Activated B cell treated with CpG ODN at 0.5 μM for 24 hours (primary cell): ENCODE measurements at places on chromosomes 13 and 19. TPM values are rescaled to one million over a fixed set of nuclear protein-coding genes. Genes with fewer than 3 reads are reported as not detected.

The NFIX gene
- total RNA-seq: 2.6 and 2.7 TPM in 2 replicates

DNA sequence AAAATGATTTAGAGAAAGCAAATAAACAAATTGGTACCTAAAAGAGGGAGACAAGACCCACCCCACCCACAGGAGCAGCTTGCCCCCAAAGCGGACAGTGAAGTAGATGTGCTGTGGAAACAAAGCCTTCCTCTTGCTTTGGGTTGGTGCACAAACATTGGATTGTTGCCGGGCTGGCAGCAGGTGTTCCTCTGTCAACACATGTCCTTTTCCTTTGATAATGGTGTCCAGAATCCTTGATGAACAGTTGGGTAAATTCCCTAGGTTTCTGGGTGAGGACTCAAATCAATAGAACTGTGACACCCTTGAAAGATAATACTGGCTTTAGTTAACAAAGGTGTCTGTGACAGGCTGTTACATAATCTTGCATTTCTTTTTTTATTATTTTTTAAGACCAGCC lies 311.8 kb downstream of the SPRY2 start:
- DNase-seq: no peak

The SCGB2B2 gene
- 0.78 and 1.4 TPM in 2 replicates for total RNA-seq

The PEAK3 gene
- total RNA-seq: 0.09 TPM in 1 of 2 replicates, not detected in the other

DNA sequence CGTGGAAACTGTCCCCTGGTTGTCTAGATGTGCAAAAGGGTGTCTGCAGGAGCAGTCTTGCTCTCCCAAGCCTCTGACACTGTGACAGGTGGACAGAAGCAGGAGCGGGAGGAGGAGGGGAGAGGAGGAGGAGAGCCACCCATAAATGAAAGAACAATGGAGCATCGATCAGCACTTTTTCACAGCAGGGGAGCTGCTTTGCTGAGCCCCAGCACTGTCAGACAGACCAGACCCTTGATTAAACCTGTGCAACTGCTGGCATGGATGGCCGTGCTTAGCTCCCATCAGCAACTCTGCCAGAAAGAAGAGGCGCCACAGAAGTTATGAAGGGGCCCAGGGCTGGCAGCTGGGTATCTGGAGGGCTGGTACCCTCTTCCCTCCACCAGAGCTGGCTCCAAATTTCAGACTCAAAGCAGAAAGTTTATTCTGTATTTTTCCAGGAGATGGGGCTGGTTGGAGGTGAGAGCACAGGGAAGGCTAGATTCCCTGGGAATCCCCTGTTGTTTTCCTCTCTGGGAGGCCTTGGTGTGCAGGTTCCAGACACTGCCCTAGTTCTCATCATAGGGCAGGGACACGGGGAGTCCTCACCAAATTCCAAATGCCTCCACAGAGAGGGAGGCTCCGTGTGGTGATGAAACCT lies 1192.2 kb downstream of the UQCRFS1 start:
- DNase-seq: no peak

The TTC9B gene
- not detected in 2 replicates for total RNA-seq

The ZNF850 gene
- total RNA-seq: 5.8 and 7.9 TPM in 2 replicates

The KLF5 gene
- total RNA-seq: 0.35 and 0.69 TPM in 2 replicates

DNA sequence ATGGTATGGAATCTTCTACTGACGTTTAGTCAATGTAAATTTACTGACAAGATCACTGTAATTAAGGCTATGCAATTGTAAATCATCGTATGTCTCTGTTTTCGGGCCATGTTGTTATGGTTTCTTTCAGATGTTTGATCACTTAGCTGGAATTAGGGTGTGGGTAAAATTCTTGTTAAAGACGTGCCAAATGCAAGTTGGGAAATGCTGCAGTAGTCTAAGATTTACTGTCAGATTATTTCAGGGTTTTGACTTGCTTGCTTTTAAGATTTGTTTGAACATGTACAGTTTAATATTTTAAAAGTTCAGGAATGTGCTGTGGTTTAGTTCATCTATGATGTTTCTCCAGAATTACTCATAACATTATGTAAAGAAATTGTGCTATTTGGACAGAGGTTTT lies 10.8 kb downstream of the NDFIP2 start:
- no peak for DNase-seq

DNA sequence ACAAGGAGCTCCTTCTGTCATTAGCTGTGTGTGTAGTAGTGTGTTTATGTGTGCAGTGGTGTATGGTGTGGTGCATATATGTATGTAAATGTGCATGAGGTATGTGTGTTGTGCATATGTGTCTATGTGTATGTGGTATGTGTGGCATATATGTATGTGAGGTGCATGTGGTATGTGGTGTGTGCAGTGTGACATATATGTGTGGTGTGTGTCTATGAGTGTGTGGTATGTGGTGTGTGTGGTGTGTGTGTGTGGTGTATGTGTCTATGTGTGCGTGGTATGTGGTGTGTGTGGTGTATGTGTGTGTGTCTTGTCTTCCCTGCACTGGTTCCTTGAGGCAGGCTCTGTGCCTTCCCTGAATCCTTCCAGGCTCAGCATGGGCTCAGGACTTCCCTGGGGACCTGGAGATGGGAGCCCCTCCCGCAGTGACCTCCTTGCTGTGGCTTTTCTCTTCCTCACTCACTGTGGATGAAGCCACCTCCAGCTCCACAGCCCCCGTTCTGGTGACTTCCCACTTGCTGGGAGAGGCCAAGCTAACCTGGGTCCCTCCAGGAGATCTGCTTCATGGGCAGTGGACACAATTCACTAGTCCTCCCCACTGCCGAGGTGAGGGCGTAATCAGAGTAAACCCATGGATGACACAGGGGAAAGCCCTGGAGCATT lies 64.2 kb downstream of the CCDC70 start:
- DNase-seq: no peak

- DNase-seq: no peak
Observed at GRCh38 chr13:58978331-58978730, 1185.4 kb downstream of the DIAPH3 start.

The PSG5 gene
- total RNA-seq: not detected in 2 replicates

GRCh38 chr13:41286370-41286769 lies 23.0 kb upstream of the MTRF1 start:
- no peak for DNase-seq

- DNase-seq: no peak
Observed at GRCh38 chr13:26485786-26486185, 71.7 kb upstream of the WASF3 start.

DNA sequence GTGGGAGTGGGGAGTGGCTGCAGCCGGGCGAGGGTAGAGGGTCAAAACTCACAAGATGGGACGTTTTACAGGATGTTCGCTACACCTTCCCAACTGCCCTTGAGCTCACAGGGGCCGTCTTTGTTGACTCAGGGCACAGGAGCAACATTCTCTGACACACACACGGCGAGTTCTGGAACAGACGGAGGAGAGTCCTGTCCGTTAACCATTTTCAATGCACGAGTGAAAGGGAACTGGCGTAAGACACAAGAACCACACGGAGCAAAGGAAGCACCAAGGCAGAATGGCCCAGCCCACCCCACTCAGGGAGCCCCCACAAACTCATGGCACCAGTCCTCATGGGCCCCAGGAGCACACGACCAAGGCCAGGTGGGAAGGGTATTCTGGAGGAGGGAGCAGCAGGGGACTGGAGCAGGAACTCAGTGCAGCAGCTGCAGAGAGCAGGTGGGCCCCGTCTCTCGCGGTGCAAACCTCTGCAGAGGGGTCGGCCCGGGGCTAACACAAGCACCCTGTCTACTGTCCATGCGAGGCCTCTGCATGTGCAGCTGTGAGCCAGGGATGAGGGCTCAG lies 37.9 kb upstream of the ISYNA1 start:
- no peak for DNase-seq

The COMP gene
- 0.10 and 0.16 TPM in 2 replicates for total RNA-seq

DNA sequence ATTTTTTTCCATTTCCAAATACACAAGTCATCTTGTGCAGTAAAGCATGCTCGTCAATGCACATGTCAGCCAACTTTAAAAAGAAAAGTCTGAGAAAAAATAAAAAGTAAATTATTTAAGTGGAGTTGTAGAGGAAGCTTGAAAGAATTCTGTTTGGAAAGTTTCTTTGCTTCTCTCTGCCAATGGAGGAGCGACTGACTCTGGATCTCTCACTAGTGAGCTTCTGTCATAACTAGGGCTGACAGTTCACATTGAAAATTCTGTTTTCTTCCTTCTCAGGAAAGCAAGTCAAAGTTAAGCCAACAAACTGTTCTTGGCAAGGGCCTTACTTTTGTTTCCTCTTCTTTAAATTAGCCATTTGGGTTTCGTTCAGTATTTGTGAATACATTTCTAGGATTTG lies 298.2 kb downstream of the POU4F1 start:
- no peak for DNase-seq

DNA sequence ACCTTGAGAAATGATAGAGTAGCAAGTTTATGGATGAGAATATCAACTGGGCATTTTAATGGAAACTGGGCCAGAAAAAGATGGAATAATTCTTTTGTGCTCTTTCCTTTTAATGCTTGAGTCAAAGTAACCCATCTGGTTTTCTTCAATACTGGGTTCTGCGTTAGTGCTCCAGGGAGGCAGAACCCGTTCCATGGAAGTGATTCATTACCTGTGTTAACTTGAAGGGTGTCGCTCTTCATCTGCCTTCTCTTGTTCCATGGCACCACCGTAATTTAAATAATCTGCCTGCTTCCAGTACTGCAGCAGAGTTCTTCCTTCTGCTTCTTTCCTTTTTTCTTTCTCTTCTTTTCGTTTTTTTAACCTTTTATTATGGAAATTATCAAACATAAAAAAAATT lies 14.7 kb upstream of the USP12 start:
- DNase-seq: no peak

GRCh38 chr19:11014403-11014911 lies 53.6 kb downstream of the SMARCA4 start:
- DNase-seq: no peak

GRCh38 chr19:8584965-8585893 lies 8.0 kb upstream of the MYO1F start:
- DNase-seq: no peak

DNA sequence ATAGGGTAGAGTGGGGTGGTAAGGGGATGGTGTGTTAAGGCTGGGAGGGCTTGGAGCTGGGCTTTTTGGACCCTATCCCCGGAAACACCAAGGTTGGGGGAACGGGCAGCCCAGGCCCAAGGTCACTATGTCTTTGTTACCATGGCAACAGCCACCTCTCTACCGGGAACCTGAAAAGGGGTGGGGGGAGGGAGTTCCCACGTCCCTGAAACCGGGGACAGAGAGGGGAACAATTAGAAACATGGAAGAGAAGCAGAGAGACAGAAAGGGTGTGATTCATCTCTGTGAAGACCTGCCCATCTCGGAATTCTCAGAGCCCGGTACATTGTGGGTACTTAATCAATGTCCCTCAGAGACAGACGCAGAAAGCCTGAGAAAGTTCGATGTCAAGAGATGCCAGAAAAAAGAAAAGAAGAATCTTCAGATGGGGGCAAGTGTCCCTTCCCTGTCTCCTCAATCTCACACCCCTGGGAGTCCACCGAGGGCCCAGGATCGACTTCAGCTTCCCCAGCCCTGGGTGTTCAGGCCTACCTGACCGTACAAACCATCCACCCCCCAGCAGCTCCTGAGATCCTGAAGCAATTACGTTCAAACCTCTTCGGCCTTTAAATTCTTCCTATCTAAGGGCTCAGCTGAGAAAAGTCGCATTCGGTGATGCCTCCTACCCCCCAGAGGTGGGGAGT lies 6.8 kb upstream of the LRFN1 start:
- no peak for DNase-seq

The LYPD3 gene
- total RNA-seq: 0.24 TPM in 1 of 2 replicates, not detected in the other

DNA sequence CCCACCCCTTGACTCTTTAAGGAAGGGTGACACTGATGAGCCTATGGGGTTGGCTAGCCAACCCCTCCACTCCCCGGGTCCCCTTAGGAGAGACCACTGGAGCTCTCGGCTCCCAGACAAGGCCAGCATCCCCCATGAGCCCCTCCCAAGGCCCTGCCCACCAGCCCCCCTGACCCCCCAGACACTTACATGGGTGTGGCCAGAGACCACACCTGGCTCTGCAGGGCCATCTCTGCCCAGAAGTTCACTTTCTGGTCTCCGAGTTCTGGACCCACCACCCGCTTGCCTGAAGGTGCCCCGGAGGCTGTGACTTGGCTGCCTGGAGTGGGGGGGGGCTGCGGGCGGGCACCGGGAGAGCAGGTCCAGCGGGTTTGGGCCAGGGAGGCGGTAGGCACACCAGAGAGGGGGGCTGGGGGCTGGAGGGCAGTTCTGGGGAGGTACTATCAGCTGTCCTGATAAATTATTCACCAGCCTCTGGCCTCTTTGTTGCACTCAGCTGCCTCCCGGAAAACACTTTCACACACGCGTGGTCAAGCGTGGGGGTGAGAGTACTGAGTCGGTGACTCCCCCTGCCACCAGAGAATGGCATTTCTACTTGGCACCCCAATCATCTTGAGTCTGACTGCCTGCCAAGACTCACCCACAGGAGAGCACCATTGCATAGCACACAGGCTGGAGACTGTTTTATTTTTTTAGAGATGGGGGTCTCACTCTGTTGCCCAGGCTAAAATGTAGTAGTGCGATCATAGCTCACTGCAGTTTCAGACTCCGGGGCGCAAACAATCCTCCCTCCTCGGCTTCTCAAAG lies at the start of gene PALM3:
Gene PALM3, minus strand, starts transcription at position 326 of the 807 bp plus-strand sequence. Its CDS starts 96 bp downstream, at position 230.
- no peak for DNase-seq

The COL4A1 gene
- total RNA-seq: not detected in 2 replicates

GRCh38 chr13:73519396-73520116 lies 460.8 kb downstream of the KLF5 start:
- no peak for DNase-seq

- DNase-seq: no peak
Observed at GRCh38 chr13:47256618-47257017, 359.8 kb upstream of the HTR2A start.

DNA sequence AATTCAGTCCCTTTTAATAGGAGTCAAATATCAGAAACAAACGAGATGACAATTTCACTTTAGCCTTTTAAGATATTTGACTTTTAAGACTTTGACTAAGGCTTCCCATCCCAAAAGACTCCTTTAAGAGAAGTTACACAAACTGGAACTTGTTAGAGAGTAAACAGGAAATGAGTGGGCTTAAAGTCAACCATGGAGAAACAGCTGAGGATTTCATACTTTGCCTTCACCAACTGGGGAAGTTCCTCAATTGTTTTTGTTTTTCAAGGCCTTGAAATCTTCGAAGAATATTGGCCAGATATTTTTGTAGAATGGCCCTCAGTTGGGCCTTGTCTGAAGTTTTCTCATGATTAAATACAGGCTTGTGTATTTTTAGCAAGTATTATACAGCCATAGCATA lies 227.3 kb downstream of the POU4F1 start:
- no peak for DNase-seq

GRCh38 chr13:37360556-37360955 lies 238.0 kb downstream of the POSTN start:
- DNase-seq: no peak

DNA sequence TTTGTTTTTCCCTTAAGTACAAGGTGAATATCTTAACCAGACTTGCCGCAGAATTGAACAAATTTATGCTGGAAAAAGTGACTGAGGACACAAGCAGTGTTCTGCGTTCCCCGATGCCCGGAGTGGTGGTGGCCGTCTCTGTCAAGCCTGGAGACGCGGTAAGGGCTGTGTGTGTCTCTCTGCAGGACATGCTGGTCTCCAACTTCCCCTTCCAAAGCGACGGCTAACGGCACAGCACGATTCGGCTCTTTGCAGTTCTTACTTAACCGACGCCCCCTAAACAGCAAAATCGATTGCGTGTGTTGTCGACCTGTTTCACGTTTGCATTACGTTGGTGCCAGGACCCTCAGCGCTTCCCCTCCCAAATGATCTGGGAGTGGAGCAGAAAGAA lies 73.2 kb downstream of the GGACT start:
- DNase-seq: no peak
